IPS DF 19.7 (cell line): ENCODE measurements at places on chromosomes 4 and X.

DNA sequence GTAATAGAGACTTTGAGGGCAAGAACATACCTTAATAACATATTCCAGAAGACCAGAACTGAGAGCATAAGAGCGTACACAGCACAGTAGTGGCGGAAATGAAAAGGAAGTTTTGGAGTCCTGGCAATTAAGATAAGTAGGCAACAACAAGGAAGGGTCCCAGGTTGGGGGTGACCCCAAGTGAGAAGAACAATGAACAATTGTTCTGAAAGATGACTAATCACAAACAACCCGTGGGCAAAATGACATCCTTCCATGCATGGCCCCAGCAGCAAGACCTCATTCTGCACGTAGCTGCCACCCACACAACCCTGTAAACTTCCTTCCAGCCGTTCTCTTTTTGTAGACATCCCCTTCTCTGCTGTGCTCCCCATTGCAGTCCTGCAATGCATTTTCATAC lies 384.4 kb upstream of the PABPC4L start:
- DNase-seq: no peak

DNA sequence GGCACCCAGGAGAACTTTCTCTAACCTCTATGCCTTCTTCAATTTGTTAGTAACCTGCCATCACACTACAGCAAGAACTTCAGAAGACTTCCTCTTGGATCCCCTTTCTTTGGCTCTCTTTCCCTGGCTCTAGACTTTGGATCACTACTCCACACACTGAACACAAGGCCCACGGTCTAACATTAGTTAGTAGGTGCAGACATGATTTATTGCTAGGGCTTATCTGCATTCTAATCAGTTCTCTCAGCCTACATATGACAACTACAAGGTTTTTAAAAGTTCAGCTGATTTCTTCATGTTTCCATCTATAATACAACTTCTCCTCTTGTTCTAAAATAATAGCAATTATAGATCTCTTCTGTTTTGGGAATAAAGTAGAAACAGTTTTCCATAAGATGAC lies 209.1 kb upstream of the ANXA10 start:
- DNase-seq: no peak

- no peak for DNase-seq
Measured at GRCh38 chrX:11934089-11934488, 176.1 kb downstream of the MSL3 start.

GRCh38 chr4:187071946-187072600 lies 348.4 kb upstream of the FAT1 start:
- DNase-seq: no peak

DNA sequence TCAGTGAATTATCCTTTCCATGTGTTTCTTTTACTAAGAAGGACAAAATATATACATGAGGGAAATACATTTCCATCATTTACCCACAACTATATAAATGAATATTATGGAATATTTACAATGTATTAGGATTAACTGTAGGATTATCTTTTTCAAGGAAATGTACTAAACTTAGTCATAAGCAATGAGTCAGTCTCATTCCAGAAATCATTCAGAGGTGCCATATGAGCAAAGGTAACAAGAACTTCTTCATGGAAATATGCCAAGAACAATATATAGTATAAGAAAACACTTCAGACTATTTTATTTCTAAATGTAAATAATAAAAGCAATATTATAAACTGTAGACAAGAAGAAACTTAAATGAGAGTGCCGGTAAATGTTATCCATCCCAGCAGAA lies 67.1 kb downstream of the USP38 start:
- no peak for DNase-seq

DNA sequence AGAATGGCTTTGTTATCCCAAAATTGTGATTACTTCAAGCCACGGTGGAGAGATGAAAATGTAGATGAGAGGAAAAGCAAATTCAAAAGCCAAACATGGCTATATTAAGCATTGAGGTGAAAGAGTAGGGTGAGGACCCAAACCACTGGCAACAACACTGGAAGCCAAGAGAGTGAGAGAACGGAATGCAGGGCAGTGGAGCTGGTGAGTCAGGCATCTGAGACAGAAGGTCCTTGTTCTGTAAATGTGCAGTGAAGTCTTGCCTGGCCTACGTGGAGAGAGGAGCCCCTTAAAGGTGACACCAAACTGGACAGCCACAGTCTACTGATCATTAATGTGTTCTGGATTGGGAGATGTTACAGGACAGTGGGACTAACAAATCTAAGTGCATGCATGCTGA lies 22.8 kb upstream of the SEC24B start:
- no peak for DNase-seq

- DNase-seq: no peak
Measured at GRCh38 chr4:94504545-94504944, 52.8 kb downstream of the PDLIM5 start.

DNA sequence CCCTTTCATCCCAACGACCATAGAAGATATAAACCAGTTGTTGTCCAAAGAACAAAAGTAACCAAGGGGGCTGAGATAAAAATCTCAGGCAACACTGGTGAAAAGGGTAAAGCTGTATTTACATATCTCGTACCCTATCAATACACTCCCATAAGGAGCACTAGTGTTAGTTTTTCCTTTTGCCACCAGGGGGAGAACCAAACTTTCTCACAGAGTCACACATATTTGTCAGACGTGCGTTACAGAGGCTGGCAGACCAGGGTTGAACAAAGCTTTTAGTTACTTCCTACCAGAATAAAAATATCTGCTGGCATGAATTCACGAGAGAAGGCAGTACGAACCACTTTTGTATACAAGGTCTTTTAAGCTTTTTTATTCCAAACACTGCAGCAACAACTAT lies 88.3 kb downstream of the AMELX start:
- DNase-seq: peak; percentile 2

- no peak for DNase-seq
Measured at GRCh38 chr4:184267673-184268583, 50.3 kb upstream of the ENPP6 start.

GRCh38 chr4:111957116-111957515 lies 188.1 kb upstream of the FAM241A start:
- DNase-seq: no peak

DNA sequence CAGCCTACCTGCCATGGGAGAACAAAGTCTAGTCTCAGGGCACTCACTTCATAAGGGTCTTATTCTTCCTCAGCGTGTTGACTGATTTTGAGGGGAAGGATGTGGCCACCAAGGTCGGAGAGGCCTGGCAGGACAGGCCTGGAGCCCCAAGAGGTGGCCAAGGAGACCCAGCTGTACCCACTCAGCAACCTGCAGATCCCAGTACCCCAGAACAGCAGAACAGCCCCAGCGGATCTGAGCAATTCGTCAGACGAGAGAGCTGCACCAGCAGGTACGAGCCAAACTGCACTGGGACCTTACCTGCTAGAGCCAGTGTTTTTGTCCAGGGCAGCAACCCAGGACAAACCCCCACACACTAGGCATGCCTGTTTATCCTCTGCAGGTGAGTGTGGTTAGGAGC lies 34.3 kb downstream of the PNMA5 start:
- DNase-seq: no peak

GRCh38 chr4:144808034-144808433 lies 162.1 kb downstream of the HHIP start:
- no peak for DNase-seq

- no peak for DNase-seq
Measured at GRCh38 chr4:68576272-68577125, at the start of gene UGT2B17. UGT2B17 (minus strand) TSS chr4:68576322; CDS start chr4:68568484, 7,838 bp downstream.

- no peak for DNase-seq
Measured at GRCh38 chr4:70544279-70544868, 26.0 kb downstream of the AMTN start.

- DNase-seq: no peak
Measured at GRCh38 chrX:153061732-153062131, 5.5 kb downstream of the PNMA3 start.

GRCh38 chr4:142554412-142554811 lies 291.7 kb downstream of the INPP4B start:
- no peak for DNase-seq

- DNase-seq: no peak
Measured at GRCh38 chr4:25839687-25840086, 23.1 kb downstream of the SEL1L3 start.

DNA sequence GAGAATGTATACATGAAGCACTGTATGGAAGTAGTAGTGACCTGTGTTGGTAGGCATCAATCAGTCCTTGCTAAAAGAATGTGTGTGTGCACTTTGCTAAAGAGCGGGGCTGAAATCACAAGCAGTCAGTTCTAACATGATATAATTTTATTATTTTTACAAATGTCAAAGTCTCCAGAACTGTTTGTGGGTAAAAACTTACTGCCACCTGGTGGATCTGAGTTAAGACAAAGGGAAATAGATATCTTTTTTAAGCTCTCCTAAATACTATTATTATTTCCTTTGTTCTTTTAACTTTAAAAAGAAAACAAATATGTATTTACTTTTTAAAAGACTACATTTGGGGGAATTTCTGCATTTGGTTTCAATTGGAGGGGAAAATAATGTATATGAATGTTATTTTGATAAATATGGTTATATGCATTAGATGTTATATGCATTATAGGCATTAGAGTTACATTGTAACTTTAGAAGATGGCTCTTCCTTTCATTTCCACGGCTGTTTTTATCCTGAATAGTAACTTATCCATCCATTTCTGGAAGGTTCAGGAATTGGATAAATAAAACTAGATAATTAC lies 7.8 kb upstream of the CLOCK start:
- DNase-seq: no peak

DNA sequence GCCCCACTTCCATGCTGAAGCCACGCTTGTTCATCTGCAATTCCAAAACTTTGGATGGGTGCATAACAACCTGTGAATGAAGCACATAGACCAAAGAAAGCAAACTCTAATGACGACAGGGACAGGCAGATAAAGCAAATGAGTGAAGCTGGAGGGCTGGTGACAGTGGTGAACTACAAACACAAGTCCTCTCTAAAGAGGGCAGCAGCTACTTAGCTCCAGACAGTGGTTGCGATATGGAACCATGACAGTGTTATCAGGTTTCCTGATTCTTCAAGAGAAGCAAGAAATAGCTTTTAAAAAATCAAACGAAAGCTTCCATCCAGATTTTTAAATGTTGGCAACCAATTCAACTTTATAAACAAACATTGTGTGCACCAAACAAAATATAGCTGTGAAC lies 23.8 kb downstream of the NOX1 start:
- DNase-seq: no peak

DNA sequence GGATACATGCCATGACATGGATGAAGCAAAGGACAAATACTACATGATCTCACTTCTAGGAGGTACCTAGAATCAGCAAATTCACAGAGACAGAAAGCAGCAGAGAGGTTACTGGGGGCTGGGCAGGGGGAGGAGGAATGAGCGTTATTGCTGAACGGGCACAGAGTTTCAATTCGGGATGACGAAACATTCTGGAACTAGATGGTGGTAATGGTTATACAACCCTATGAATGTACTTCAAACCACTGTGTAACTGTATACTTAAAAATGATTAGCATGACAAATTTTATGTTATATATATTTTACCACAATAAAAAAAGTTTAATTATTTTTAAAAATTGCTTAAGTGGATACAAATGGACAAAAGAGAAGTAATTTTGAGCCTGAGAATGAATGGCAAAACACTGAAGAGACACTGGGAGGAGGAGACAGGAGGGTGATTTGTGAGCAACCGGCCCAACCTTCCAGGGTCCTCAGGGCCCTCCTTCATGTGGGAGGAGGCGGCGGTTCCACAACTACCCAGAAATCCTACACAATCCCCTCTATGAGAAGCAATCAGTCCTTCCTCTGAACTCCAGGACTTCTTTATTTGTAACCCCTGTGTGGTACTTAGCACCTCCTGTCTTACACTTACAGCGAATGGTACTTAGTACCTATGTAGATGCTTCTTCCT lies 14.1 kb downstream of the ACSL1 start:
- no peak for DNase-seq

DNA sequence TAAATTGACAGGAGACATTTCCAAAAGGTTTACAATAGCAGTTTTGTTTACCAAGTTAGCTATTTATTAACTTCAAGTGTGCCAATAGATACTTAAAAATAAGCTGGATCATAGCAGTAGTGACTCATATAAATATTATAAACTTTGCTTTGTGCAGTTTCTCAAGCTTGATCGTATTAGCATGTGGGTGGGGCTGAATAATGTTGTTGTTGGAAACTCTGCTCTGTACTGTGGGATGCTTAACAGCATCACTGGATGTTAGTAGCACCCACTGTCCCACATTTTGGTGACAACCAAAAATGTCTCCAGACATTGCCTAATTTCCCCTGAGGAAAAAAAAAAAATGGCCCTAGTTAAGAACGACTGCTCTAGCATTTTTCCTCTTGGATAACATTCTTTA lies 855.2 kb upstream of the ADGRL3 start:
- DNase-seq: no peak

DNA sequence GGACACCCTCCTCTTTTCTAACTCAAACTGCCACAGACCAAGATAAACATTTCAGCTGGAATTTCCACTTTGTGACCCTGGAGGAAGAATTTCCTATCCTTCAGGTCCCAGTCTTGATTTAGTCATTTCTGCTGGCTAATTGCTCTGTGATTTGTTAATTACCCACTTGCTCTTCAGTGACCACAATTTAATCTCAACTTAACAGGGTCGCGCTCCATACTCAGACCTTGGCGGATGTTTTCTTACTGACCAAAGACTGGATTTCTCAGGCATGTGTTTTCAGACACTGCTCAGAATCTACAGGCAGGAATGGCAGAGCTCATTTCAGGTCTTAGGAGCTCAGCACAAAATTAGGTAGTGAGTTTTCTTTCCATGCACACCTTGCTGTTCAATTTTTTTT lies 188.9 kb downstream of the ASMT start:
- no peak for DNase-seq

DNA sequence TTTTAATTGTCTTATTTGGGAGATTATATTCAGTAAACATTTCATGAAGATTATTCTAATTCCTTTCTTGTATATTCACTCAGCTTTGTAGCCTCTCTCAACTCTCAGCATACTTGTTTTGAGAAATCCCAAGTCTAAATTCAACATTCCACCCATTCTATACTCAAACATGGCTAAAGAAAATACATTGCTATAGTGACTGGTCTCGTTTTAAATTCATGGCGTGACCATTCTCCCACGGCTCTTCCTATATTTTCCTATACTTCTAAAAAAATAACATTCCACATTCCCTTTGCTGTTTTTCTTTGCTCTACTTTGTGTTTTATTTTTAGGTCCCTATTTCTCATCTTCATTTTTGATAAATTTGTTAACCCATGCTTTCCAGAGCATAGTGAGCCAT lies 49.2 kb upstream of the UGT2A1 start:
- no peak for DNase-seq

DNA sequence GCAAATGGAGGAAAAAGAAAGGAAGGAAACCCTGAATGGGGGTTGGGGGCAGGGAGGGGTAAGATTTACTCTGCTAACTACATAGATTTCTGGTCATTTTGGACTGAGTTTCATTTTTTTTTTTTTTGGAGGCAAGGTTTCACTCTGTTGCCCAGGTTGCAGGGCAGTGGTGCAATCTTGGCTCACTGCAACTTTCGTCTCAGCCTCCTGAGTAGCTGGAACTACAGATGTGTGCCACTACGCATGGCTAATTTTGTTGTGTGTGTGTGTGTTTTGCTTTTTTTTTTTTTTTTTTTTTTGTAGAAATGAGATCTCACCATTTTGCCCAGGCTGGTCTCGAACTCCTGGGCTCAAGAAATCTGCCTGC lies 223.5 kb downstream of the APBB2 start:
- DNase-seq: no peak
